ENCODE measurements at places on chromosomes 4 and X.

DNA sequence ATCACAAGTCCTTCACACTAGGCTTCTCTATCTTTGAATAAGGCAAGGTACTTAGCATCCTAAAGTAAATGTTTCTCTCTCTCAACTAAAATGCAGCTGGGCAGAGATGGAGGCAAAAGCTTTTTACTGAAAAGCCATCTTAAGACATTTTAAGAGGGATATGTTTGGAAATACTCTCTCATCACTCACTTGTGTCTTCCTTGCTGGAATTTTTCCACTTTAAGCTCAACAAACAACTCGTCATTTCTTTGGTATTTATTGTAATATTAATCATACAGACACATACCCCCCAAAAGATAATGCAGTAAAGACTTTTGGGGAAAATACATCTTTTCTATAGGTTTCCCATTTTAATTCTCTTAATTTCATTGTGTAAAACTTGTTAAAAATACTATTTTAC, 16.4 kb downstream of the MBNL3 start:
- DNase-seq, result no peak

GRCh38 chr4:176309046-176309445, 10.7 kb upstream of the SPCS3 start:
- DNase-seq, result no peak

GRCh38 chrX:109511113-109511512, 25.5 kb upstream of the NXT2 start:
- no peak for DNase-seq

GRCh38 chr4:99848591-99849001, 32.0 kb downstream of the DAPP1 start:
- no peak for DNase-seq

DNA sequence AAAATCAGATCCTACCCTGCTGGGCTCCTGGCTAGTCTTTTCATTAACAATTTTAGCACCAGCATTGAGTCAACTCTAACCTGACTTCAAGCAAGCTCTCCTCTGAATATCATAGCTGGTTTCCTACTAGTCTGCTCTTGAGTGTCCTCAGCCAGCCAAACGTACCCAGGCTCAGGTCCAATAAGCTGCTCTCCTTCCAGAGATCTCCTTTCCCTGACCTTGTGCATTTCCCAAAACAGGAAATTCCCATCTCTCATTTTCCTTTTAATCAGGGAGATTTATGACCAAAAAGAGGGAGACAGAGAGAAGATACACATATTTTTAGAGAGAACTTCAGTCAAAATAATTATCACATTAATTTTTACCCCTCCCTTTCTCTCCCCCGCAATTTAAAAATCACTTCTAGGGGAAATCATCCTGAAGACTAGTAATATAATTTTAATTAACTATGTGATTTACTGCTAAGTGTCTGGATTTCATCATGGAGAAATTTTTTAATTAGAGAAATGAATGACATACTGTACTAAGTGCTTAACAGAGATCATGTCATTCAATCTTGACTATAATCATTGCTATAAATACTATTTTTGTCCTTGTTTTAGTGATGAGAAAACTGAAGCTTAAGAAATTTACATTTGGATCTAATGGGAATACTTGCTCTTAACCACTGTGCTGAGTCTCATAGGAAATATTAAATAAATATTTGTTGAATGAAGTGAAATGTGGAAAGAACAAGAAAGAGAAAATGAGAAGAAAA, 421.7 kb upstream of the INTU start:
- DNase-seq, result no peak
